ENCODE measurements at places on chromosomes 1 and 21. TPM values are rescaled to one million over a fixed set of nuclear protein-coding genes. Genes with fewer than 3 reads are reported as not detected.

GRCh38 chr1:19429611-19430010 lies 55.7 kb downstream of the CAPZB start:
- H3K4me1 ChIP-seq: peaks cover 68% of the 10 kb centered on the region
- peak overlapping the region; percentile 81 for H3K27ac ChIP-seq
- no peaks in the 10 kb centered on the region for H3K27me3 ChIP-seq
- H3K4me3 ChIP-seq: no peak overlapping the region

GRCh38 chr1:100582943-100583342 lies 45.0 kb downstream of the GPR88 start:
- no peak overlapping the region for H3K27ac ChIP-seq
- H3K36me3 ChIP-seq: no peaks in the 10 kb centered on the region

DNA sequence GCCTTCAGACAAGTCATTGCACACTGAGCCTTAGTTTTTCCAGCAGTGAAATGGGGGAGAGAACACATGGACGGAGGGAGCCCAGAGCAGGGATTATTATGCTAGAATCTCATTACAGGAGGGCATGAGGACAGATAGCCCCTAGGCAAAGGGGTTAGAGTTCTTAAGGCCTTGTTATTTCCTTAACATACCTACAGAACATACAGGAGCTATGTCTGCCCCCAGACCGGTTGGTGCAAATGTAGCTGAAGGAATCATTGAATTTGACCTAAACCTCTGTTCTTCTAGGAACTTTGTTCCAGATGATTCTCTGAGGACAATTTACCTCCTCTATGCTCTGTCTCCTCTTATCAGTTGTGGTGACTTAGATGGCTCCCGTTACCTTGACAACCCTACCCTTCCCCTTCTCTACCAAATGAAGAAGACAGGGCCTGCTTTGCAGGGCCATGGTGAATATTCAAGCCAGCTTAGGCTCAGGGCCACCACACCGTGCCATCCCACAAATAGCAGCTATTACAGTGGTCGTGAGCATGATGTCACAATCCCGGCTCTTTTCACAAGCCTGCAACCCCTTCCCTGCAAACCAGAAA lies 156.9 kb downstream of the IGSF21 start:
- H3K27ac ChIP-seq: no peak overlapping the region
- H3K4me1 ChIP-seq: no peaks in the 10 kb centered on the region
- no peak for DNase-seq
- no peaks in the 10 kb centered on the region for H3K27me3 ChIP-seq
- H3K4me3 ChIP-seq: no peak overlapping the region

RIMS3 gene
- 4.1 TPM for total RNA-seq

TCEA3 gene
- total RNA-seq: 125 TPM

SPRR1B gene
- total RNA-seq: not detected

DNA sequence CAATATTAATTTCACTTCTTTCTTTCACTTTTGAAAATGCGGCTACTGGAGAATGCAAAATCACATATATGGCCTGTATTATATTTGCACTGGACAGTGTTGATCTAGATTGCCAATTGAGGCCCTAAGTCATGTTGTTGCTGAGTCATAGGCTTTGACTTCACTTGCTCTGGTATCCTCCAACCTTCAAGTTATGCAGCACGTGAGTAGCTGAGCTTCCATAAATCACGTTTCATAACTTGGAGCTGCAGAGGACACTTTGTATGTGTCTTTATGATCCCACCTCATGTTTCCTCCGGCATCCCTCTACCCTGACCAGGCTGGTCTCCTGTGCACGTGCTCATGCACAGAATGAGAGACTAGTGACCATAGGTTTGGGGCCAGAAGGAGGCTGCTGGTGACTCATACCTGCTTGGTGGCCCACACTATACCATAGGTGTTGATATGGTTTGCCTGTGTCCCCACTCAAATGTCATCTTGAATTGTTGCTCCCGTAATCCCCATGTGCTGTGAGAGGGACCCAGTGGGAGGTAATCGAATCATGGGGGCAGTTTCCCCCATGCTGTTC lies 103.0 kb upstream of the TSPAN2 start:
- H3K4me3 ChIP-seq: no peak overlapping the region
- DNase-seq: no peak
- no peak overlapping the region for H3K27ac ChIP-seq

DNA sequence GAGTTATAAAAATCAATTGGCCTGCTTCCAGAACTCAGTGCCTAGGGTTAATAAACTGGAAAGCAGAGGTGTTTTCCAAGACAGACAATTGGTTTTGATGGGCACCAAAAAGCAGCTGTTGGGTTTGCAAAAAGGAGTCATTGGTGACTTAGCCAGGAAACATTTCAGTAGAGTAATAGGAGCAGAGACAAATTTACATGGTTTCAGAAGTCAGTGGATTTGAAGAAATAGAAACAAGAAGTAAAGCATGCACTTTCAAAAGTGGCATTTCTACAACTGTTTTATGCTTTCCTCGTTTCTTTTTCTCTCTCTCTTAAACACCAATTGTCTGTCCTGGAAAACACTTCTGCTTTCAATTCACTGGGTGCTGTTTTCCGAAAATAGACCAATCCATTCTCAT lies 87.8 kb downstream of the GLUL start:
- DNase-seq: no peak
- H3K27ac ChIP-seq: peak overlapping the region; percentile 57
- no peaks in the 10 kb centered on the region for H3K36me3 ChIP-seq
- peaks cover 21% of the 10 kb centered on the region for H3K4me1 ChIP-seq
- no peaks in the 10 kb centered on the region for H3K27me3 ChIP-seq
- no peak overlapping the region for H3K4me3 ChIP-seq

DNA sequence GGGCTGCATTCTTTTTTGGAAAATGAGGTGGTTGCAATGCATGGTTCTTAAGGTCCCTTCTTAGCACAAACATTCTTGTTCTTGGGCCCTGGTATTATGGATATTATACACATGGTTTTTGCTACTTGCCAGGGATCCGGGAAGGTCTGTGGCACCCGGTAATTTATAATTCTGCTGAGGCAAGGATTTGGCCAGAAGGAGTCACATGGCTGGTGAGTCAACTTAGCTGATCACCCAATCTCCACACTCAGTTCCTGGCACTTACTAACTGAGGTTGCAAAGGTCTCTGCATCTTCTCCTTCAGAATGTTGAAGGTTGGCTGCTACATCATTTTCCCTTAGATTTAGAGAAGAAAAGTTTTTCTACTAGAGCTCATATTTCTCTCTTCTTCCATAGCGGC lies 112.5 kb downstream of the ROR1 start:
- DNase-seq: no peak
- no peak overlapping the region for H3K27ac ChIP-seq
- no peaks in the 10 kb centered on the region for H3K36me3 ChIP-seq
- H3K27me3 ChIP-seq: no peaks in the 10 kb centered on the region
- peaks cover 4% of the 10 kb centered on the region for H3K4me1 ChIP-seq
- no peak overlapping the region for H3K4me3 ChIP-seq

MTARC1 gene
- 9.8 TPM for total RNA-seq

EFHD2 gene
- 67.0 TPM for total RNA-seq

LMNA gene
- 601 TPM for total RNA-seq

GRCh38 chr1:9687120-9687873 lies 35.8 kb downstream of the PIK3CD start:
- H3K27ac ChIP-seq: no peak overlapping the region
- DNase-seq: peak; percentile 60
- no peaks in the 10 kb centered on the region for H3K36me3 ChIP-seq

LCE2B gene
- not detected for total RNA-seq

GRCh38 chr1:116062201-116062600 lies 49.0 kb upstream of the MAB21L3 start:
- no peaks in the 10 kb centered on the region for H3K27me3 ChIP-seq
- no peak overlapping the region for H3K4me3 ChIP-seq
- H3K27ac ChIP-seq: no peak overlapping the region

DNA sequence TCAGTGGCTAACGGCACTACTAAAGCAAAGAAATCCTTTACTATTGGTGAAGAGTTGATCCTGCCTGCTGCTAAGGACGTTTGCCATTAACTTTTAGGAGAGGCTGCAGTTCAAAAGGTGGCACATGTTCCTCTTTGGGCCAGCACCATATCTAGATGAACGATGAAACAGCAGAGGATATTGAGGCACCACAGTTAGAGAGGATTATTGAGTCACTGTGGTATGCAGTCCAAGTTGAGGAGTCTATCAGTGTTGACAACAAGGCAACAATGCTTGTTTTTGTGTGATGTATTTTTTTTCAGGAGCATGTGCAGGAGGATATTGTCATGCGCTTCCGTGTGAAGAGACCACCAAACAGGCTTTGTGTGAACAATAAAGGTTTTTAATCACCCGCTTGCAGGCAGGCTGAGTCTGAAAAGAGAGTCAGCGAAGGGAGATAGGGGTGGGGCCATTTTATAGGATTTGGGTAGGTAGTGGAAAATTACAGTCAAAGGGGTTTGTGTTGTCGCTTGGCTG lies 80.9 kb downstream of the UCHL5 start:
- no peak for DNase-seq
- no peak overlapping the region for H3K27ac ChIP-seq
- H3K4me1 ChIP-seq: no peaks in the 10 kb centered on the region
- no peaks in the 10 kb centered on the region for H3K36me3 ChIP-seq
- H3K4me3 ChIP-seq: no peak overlapping the region
- no peaks in the 10 kb centered on the region for H3K27me3 ChIP-seq

ALX3 gene
- not detected for total RNA-seq

- no peak overlapping the region for H3K27ac ChIP-seq
- H3K4me3 ChIP-seq: no peak overlapping the region
- H3K36me3 ChIP-seq: no peaks in the 10 kb centered on the region
- H3K4me1 ChIP-seq: no peaks in the 10 kb centered on the region
- H3K27me3 ChIP-seq: no peaks in the 10 kb centered on the region
These were observed 3.3 kb upstream of the MYOG start for GRCh38 chr1:203089001-203089650.

DNA sequence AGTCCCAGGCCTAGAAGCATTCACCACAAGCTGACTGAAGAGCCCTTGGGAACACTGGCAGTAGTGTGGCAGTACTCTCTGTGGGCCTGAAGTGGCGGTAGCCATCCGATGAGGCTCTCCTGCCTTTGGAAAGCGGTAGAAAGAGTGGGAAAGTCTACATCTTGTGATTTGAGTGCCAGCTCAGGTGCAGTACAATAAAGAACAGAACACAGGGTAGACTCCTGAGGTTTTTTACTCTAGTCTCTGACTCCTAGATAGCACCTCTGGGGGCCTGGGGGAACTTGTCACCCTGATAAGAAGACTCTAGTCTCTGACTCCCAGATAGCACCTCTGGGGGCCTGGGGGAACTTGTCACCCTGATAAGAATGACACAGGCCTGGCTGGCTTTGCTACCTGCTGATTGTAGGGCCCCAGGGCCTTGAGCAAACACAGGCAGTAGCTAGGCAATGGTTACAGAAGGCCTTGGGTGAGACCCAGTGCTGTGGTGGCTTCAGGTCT lies 18.0 kb upstream of the IL20 start:
- H3K36me3 ChIP-seq: no peaks in the 10 kb centered on the region
- H3K4me3 ChIP-seq: no peak overlapping the region
- no peak overlapping the region for H3K27ac ChIP-seq
- H3K27me3 ChIP-seq: no peaks in the 10 kb centered on the region
- peaks cover 12% of the 10 kb centered on the region for H3K4me1 ChIP-seq

GRCh38 chr1:15583016-15583706 lies 1.7 kb downstream of the AGMAT start:
- no peak overlapping the region for H3K4me3 ChIP-seq
- no peaks in the 10 kb centered on the region for H3K36me3 ChIP-seq
- H3K4me1 ChIP-seq: peaks cover 7% of the 10 kb centered on the region
- no peaks in the 10 kb centered on the region for H3K27me3 ChIP-seq

- no peak overlapping the region for H3K27ac ChIP-seq
- no peaks in the 10 kb centered on the region for H3K27me3 ChIP-seq
- H3K4me1 ChIP-seq: no peaks in the 10 kb centered on the region
- no peak overlapping the region for H3K4me3 ChIP-seq
These were observed 278.1 kb upstream of the CAMK1G start for GRCh38 chr1:209305221-209305954.

- no peaks in the 10 kb centered on the region for H3K36me3 ChIP-seq
- no peaks in the 10 kb centered on the region for H3K27me3 ChIP-seq
- no peak overlapping the region for H3K27ac ChIP-seq
- DNase-seq: no peak
- H3K4me1 ChIP-seq: no peaks in the 10 kb centered on the region
- no peak overlapping the region for H3K4me3 ChIP-seq
These were observed 3.6 kb downstream of the FAM151A start for GRCh38 chr1:54619749-54620148.

SLC9C2 gene
- not detected for total RNA-seq

DNA sequence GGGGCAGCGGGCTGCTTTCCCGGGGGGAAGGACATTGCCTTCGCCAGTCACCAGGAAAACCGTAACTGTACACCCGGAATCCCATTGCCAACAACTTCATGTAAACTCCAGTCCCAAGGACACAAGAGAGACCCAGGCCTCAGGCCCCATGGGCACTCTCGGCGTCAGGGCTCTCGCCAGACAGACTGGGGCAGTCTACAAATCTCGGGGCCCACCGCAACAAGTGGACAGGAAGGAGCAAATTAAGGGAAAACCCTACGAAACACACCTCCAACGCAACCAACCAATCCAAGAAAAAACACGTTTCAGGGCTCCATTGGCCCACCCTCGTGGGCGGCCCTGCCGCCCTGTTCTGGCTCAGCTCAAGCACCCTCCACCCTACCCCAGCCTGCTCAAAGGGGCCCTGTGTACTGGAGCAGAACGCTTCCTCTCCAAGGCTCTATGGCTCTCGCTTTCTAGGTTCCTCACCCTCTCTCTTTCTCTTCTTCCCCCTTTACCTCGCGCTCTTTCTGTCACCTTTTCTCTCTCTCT lies 4.6 kb upstream of the ZNF678 start:
- H3K27ac ChIP-seq: no peak overlapping the region
- peaks cover 31% of the 10 kb centered on the region for H3K27me3 ChIP-seq
- H3K4me3 ChIP-seq: no peak overlapping the region
- no peak for DNase-seq
- H3K4me1 ChIP-seq: peaks cover 6% of the 10 kb centered on the region

DNA sequence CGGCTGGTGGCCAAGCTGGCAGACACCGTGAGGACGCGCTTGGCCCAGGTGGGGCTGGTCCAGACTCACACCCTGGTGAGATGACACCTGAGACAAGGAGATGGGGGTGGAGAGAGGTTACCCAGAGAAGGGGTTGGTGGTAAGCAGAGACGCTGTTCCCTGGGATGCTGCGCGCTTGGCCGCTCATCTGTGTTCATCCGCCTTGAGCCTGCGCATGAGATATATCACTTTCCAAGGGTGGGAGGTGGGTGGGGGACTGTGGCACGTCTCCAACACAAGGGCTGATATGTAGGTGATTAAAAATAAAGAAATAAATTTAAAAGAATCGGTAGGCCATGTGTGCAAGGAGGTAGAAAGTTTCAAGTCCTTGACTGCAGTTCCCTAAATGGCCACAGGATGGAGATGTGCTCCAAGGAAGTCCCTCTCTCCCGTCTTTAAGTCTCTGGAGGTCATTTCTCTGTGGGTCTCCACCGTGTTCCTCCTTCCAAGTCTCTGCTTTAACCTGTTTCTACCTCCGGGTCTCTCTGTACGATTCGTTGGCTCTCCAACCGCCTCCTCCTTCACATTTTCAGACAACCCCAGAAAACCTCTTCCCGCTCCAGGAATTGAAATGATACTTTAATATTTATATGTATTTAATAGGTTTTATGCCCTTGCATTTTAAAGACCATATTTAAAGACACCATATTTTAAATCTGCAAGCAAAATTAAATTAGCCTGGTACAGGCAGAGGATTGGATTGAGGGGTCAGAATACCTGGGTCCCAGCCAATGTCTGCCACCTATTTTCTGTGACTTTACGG lies 4.5 kb downstream of the TTC24 start:
- no peaks in the 10 kb centered on the region for H3K36me3 ChIP-seq
- H3K4me3 ChIP-seq: no peak overlapping the region

All from stomach (tissue), 19 donors.